Fibroblast of upper back skin (primary cell): ENCODE measurements at places on chromosomes 1 and 21.

DNA sequence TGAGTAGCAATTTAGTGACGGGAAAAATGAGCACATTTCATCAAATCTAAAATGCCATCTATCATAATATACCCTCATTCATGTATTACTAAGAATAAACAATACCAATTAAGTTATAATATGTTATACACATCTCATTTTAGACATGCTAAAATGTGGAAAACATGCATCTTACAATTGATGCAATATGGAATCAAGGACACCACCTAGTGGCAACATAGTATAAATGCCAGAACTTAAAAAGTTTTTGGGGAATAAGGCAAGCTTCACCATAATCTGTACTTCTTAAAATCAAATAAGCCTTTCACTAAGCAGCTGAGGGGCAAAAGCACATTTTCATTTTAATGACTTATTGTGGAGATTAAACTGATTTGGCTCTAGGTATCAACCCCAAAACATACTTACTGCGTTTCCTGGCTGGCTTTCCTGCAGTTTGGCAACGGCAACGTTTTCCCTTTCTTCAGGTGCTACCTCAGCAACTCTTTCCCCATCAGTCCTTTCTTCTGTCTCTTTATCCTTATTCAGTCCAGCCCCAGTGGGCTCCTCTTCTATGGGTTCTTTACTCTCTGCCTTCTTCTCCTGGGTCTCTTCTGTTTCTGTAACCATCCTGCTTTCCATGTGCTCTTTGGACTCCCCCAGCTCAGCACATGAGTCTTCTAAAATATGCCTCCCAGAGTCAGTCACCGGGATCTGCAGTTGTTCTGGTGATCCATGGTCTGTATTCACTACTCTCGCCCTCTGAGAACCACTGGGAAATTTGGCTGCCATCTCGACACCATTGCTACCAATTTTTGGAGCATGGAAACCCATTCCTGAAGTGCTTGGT is 11.4 kb downstream of the SDE2 start:
- DNase-seq = peak; percentile 34

GRCh38 chr1:16243936-16244649 is 7.1 kb upstream of the CPLANE2 start:
- DNase-seq = peak; percentile 81

GRCh38 chr1:65141394-65141793 is 6.6 kb upstream of the AK4 start:
- peak; percentile 83 for DNase-seq

- no peak for DNase-seq
These were observed 175.9 kb upstream of the NR5A2 start for GRCh38 chr1:199851439-199852140.

DNA sequence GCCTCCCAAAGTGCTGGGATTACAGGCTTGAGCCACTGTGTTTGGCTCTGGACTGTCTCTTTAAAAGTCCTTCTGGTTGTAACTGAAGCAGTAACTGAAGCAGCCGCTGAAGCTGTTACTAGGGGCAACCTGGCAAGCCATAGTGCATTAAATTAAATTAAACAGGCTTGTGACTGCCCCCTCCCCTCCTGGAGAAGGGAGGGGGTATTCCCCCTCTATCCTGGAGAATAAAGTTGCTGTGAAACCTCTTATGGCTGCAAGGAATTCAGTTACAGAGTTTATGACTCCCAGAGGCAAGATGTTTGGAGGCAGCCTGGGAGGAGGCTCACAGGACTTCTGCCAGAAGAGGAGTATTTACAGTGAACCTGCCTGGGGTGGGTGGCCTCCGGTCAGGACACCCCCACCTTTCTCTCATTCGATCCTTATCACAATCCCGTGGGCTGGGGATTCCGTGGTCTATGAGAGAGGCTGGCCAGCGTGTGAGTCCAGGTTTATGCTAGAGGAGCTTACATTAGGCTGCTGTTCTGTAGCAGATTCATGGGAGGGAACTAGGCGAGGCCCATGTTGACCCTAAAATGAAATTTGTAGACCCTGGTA is 8.3 kb downstream of the TTC22 start:
- no peak for DNase-seq

GRCh38 chr1:186858923-186859322 is 30.2 kb downstream of the PLA2G4A start:
- DNase-seq = no peak

DNA sequence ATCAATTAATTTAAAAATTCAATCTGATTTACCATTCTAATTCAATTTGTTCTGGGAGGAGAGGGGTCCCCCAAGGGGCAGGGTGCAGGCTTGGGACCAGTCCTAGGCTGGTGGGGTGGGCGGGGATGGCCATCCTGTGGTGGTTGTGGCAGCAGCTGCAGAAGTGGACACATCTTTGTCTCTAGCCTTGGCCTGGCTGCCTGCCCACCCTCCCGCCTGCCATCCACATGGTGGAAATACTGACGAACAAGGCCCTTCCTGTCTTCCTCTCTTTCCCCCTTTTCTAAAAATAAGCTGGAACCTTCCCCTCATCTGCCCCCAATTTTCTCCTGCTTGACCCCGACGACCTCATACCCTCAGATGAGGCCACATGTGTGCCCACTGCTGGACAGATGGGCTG is 130.9 kb downstream of the FOXD2 start:
- DNase-seq = no peak

GRCh38 chr1:244548558-244549115 is 87.6 kb downstream of the CATSPERE start:
- DNase-seq = peak; percentile 1

DNA sequence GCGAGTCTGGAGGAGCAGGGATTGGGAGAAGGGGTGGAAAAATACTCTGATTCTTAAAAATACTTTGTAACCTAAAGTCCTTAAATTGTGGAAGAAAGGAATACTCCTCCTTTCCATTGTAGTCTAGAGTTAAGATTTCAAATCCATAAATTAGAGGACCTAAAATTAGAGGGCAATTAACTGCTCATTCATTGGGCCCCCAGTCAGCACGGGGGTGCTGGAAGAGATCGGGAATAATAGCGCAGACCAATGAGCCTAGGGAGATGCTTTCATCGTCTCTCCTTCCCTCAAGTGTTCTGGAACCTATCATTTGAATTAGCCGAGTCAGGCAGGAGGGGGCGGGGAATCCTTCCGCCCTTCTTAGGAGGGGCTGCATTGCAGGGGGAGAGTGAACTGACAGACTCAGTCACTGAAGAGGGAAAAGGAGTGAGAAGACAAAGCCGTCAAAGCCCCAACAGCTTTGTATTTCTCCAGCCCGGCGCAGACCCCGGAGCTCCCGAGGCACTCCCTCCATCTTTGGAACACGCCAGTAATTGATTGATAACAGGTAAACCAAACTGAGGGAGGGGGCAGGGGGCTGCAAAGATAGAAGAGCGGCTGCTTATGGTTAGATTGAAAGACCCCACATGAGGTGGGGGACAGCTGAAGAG is at the start of gene MLLT11:
Gene MLLT11, plus strand, starts transcription at position 391 of the 650 bp plus-strand sequence. CDS start 6,828 bp downstream, outside the sequence.
- peak; percentile 82 for DNase-seq

- no peak for DNase-seq
These were observed 73.4 kb upstream of the PKN2 start for GRCh38 chr1:88610687-88611086.

DNA sequence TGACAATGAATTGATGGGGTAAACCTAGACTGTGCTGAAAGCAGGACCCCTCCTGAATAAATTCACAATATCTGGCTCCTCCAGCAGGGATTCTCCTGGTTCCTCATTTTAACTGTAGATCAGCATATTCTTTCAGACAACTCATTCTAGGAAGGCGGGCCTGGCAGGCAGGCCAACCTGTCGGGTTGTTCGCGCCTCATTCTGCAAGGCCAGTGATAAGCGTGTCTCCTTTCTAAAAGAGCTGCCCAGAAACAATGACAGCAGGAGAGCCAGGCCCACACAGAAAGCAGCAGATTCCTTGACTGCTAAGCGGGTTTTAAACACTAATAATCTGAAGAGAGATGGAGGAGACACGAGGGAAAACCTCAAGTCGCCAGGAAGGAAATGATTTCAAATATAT is 70.0 kb downstream of the NTPCR start:
- no peak for DNase-seq

DNA sequence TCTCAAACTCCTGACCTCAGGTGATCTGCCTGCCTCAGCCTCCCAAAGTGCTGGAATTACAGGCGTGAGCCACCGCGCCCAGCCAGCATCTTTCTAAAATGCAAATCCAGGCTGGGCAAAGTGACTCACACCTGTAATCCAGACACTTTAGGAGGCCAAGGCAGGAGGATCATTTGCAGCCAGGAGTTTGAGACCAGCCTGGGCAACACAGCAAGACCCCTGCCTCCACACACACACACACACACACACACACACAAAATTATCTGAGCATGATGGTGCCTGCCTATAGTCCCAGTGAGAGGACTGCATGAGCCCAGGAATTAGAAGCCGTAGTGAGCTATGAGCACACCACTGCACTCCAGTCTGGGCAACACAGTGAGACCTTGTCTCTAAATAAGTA is 16.8 kb upstream of the PABPC4 start:
- no peak for DNase-seq

- DNase-seq = no peak
These were observed 17.1 kb downstream of the CAPZA1 start for GRCh38 chr1:112636597-112637253.

- DNase-seq = no peak
These were observed 122.3 kb upstream of the BACE2 start for GRCh38 chr21:41045534-41046268.
